ENCODE measurements at places on chromosomes 5 and 9. TPM values are rescaled to one million over a fixed set of nuclear protein-coding genes. Genes with fewer than 3 reads are reported as not detected.

RALGDS gene
- 237 TPM for total RNA-seq

DNA sequence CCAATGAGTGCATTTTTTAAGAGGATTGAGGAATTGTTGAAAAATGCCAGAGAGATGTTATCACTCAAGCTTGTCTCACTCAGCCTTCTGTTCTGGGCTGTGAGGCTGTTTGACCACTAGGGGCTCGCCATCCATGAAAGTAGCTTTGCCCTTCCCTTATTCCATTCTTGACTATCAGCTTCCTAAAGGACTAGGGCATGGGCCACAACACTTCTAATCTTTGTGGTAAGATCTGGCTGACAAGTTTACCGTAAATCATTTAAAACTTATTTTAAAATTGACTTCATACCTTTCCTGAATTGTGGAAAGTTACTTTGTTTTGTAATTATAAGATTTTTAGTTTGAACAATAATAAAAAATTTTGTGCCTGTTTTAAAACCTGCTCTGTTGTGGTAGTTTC lies 49.5 kb downstream of the TJP2 start:
- DNase-seq = no peak

DNA sequence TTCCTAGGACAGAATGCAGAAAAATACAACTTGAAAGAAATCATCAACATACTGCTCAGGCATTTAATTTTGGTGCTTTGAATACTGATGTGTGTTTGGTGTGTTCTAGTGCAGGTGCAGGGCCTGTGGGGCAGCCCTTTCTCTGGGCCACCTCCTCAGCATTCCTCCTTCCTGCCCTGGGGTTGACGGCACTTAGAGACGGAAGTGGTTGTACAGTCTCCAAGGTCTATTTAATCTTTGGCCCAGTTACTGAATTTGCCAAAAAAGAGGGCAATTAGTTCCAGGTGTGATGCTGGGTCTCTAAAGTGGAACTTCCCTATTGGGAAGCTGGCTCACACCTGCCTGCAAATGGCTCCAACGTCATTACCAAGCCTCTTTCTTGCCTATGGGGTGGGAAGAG lies 269.0 kb downstream of the SH3GL2 start:
- DNase-seq = no peak

GRCh38 chr5:158265931-158266700 lies 407.2 kb upstream of the CLINT1 start:
- DNase-seq = no peak

PTCH1 gene
- 16.5 TPM for total RNA-seq

GRCh38 chr9:134678666-134679443 lies 37.3 kb downstream of the COL5A1 start:
- no peak for DNase-seq

- no peak for DNase-seq
These were observed 87.1 kb upstream of the FBXW11 start for GRCh38 chr5:172093559-172093958.

GRCh38 chr5:420632-421286 lies 22.2 kb upstream of the EXOC3 start:
- DNase-seq = peak; percentile 46

SLC36A3 gene
- not detected for total RNA-seq

GRCh38 chr5:148697180-148697808 lies 43.0 kb upstream of the HTR4 start:
- DNase-seq = no peak

- no peak for DNase-seq
These were observed 30.8 kb upstream of the SLC12A2 start for GRCh38 chr5:128052780-128053179.

GRCh38 chr5:75640395-75640794 lies 29.1 kb downstream of the ANKDD1B start:
- DNase-seq = no peak

FIBCD1 gene
- not detected for total RNA-seq

MSX2 gene
- total RNA-seq = 2.7 TPM

- DNase-seq = no peak
These were observed 24.9 kb upstream of the ELAVL2 start for GRCh38 chr9:23850690-23851629.

SPEF2 gene
- total RNA-seq = 7.4 TPM

DNA sequence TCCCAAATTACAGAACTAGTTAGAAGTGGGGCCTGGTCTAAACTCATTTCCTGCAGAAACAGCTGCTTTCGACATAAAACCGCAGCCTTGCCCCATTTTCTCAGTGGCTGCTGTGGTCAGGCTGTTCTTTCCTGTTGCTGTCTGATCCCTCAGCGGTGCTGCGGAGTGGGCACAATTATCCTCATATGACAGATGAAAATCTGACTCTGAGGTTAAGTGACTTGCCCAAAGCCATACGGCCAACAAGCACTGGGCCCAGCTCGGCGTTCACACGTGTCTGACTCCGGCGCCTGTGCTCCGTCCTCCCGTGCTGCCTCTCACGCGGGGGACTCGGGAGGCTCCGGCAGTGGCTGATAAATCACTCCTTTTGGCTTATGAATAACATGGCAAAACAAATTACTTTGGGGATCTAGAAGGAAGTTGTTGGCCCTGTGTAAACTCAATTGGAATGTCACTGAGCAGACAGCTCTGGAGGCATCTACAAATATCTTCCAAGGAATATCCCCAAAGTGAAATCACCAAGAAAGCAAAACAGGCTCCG lies 142.6 kb upstream of the LMX1B start:
- peak; percentile 88 for DNase-seq

BRINP1 gene
- not detected for total RNA-seq

DNA sequence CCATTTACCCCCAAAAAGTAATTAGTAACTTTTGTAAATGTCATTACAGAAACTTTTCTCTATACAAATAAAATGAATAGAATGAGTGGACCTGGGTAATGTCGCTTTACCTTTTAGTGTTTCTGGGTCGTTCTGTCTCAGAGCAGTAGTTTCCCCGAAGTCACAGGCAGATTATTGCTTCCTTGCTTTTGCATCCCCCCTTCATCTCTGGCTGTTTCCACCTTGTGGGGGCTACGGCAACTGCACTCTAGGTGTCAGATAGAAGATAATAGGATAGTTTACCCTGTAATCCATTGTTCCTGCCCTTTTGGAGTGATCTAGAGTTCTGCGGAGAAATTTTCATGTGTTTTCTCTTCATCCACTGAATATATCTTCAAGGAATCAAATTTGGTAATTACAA lies 68.7 kb downstream of the PRR16 start:
- DNase-seq = no peak

NME5 gene
- not detected for total RNA-seq

C1QTNF3 gene
- 33.0 TPM for total RNA-seq

- DNase-seq = no peak
These were observed 24.1 kb upstream of the GABBR2 start for GRCh38 chr9:98732801-98733200.

MYMK gene
- not detected for total RNA-seq

Data from Peyer's patch (tissue), 4 donors.